EL (cell line): ENCODE measurements at places on chromosomes 3 and 15.

GRCh38 chr3:154718053-154718452, 288.1 kb upstream of the GPR149 start:
- no peak for DNase-seq

DNA sequence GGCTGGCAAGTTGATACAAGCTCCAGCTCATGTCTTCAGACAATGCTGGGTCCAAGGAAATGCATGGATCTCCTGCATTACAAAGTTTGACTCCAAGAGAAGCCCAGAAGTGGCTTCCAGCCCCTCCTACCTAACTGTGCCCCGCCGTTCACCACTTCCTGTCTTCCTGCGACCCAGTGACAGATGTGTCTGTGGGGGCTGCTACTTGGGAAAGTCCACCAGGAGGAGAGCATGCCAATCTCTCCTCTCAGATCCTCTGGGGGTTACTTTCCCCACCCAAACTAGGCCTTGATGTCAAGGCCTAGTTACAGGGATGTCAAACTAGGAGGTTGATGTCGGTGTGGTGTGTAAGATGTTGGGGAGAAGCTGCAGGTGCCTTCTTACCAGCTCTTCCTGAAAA, 133.6 kb upstream of the RASGRP1 start:
- DNase-seq, result no peak

DNA sequence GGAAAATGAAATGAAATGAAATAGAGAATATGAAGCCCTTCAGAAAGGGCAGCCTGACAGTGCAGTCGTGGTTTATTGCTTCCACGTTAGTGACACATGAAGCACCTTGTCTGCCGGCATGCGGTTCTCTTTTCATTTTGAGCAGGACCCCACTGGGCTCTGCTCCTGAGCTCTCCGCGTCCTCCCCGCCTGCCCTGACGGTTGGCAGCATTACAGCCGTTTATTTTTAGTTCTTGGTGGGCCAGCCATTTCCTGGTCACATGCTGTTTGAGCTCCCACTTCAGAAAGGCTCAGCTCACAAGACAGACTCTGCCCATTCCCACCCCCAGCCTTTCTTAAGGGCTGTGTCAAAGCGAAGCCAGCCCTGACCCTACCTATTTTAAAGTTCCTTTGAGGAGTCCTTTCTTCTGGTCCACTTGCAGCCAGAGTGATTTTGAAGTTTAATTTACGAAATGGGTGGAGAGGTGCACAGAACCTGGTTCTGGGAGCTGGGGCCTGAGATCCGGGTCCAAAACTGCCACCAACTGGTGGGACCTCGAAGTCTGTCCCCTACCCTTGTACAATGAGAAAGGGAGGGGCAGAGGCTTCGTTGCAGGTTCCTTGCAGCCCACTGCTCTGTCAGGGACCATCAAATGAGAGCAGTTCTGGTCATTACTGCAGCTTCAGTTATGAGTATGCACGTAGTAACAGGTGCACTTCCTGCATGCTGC, 60.1 kb downstream of the MGLL start:
- no peak for DNase-seq

DNA sequence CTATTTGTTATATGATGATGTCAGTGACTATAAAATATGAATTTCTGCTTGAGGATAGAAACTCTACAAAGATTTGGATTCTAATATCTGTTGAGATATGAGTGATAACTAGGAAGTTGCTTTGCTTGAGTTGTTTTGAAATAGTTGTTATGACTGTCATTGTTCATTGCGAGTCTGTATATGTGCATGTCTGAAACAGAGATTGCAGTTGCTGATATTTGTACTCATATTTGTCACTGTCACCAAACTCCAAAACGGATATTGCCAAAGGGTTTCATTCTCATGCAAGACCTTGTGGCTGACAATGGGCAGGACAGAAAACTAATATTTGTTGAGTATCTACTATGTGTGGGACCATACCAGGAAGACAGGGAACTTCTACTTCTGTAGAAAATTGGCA, 240.2 kb downstream of the CD47 start:
- DNase-seq, result no peak

DNA sequence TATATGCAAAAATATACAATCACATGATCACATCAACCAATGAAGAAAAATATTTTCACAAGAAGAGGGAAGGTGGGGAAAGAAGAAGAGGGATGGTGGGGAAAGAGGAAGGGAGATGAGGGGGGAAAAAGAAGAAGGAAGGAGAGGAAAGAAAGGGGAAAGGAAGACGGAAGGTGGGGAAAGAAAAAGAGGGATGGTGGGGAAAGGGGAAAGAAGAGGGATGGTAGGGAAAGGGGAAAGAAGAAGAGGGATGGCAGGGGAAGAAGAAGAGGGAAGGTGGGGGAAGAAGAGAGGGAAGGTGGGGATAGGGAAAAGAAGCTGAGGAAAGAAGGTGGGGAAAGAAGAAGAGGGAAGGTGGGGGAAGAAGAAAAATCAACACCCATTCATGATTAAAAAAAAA, 3.2 kb upstream of the GOLGB1 start:
- no peak for DNase-seq

DNA sequence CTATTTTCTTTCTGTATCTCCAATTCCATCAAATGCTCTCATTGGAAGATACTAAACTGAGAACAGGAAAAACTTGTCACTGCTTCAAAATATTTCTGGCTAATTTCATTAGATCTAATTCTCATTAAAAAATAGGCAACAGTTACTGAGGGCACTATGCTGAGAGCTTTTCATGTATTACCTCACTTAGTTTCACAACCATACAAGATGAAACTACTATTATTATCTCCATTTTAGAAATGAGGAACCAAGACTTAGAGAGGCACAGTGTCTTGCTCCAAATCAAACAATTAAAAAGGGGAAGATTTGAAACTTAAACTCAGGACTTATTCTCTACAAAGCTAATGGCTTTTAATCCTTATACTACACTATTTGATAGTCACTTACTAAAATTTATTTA, 7.2 kb upstream of the OTOL1 start:
- no peak for DNase-seq

DNA sequence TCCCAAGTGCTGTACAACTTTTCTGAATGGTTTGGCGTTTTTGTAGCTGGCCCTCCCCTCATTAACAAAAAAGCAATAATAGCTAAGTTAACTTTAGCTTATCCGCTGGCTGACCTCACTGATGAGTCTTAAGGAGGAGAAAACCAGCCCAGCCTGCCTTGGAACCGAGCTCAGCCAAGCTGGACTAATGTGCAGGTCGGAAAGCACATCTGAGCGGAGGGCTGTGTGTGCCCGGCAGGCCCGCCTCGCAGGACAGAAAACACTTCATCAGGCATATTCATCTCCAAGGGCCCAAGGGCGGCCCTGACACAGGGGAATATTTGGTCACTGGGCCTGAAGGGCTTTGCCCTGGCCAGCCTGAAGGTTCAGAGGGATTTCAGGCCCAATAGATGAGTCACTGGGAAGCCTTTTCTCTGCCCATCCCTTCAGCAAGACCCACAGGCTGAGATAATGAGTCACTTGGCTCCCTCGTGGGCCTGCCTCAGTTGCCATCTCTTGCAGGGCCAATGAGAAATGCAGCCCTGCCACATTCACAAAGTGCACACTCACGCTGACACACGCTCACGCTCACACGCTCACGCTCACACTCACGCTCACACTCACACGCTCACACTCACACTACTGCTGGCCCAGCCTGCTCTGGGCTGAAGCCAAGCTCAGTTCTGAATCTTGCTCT, 75.1 kb downstream of the SLC12A8 start:
- DNase-seq, result peak; percentile 88

DNA sequence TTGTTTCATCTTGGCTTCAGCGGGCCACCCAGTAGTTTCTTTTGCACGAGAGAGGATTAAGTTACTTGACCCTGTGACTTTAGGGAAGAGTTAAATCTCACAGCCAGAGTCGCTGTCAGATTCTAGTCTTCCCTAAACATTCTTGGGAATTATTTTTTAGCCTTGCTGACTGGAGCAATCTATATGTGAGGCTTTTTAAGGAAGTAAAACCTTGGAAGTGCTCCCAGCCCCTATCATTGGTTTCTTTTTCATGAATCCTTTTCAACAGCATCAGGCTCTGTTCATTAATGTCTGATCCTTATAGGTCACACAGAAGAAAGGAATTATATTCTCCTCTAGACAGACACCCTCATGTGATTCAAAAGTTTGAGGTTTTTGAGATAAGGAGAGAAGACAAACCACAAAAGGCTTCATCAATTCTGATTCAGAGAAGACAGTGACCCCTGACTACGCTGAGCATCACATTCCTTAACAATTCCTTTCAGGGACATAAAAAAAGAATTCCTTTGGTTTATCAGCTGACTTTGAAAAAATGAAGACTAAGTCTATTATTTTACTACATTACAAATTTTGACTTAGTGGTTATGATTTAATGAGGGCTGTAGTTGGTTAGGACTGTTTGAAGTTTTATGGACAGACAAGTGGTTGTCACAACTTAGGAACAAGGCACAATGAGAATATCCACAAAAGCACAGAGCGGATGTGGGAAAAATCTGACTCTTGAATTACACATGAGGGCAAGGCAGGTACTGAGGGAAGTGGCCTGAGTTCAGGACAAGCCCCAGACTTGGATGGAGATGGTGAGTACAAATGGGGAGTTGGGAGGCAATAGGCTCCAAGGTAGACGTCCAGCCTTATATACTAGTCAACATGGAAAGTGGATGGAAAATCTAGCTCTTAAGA, 171.1 kb upstream of the STT3B start:
- peak; percentile 93 for DNase-seq

GRCh38 chr3:60142009-60142408, 1092.2 kb upstream of the CFAP20DC start:
- no peak for DNase-seq

GRCh38 chr15:75646112-75646943, 1.4 kb upstream of the SNX33 start:
- DNase-seq, result no peak

DNA sequence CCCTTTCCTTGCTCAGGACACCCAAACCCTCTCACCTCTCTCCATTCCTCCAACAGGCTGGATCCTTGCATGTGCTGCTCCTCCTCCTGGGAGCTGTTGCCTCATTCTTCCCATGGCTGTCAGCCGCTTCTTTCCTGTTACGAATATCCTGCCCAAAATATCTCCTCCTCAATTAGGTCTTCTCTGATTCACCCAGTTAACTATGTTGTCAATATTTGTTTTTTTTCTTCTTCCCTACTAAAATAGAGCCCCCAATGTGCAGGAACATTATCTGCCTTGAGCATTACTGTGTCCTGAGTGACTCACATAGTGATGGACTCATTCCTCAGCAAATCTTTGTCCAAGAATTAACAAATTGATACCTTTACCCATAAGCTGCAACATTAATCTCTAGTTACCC, 357.2 kb downstream of the CLSTN2 start:
- no peak for DNase-seq

DNA sequence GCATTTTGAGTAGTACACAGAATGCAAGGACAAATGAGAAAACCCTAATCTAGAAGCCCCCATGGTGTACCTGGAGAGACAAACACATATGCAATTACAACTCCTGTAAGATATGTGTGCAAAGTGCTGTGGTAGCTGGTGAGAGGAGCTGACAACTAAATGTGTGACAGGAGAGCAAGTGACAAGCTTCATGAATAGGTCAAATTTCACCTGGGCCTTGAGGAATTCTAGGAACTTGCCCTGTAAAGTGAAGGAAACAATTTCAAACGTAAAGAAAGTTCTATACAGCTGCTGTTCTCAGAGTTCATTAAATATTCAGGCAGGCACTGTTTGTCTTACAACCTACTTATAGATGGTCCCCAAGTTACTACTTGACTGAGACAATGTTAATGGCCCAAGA, 437.0 kb downstream of the TUSC7 start:
- no peak for DNase-seq

DNA sequence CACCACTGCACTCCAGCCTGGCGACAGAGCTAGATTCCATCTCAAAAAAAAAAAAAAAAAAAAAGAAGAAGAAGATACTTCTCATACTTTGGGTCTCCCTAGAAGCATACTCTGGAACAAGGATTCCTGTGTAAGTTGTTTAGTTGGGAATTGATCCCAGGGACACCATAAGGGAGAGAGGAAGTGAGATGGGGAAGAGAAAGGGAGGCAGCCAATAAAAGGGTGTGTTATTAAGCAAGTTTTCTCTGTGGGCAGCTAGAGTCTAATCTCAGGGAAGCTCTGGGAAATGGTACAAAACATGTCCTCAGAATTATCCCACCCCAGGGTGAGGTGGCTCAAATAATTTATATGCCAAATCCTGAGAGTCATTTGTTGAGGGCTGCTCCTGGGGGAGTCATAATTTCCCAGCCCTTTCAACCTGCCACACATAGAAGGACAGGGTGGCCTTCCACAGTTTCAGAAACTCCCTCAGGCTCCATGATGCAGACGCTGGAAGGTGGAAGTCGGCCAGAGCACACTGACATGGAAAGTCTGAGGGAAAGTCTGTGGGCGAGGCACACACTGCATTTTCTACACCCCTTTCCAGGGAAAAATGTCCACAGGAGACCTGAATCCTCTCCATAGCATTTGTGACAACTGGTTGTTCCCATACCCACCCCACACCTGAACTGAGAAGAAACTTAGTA, 86.4 kb upstream of the SLC4A7 start:
- no peak for DNase-seq

DNA sequence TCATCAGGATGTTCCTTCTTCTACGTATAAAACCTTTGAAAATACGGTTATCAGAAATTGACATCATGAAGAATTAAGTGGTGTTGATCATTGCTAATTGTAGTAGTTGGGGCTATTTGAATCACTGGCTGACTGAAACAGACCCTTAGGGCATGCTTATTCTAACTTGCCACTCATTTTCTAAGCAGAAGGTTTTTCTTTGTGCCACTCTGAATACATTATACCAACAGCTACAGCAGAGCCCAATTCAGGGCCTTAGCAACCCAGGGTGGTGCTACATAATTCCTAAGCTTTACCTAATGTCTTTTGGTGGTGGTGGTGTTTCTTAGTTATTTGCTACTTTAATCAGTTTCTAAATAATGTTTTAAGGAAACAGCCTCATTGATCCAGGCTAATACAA, 524.2 kb downstream of the NLGN1 start:
- no peak for DNase-seq

GRCh38 chr15:45449395-45449794, 71.1 kb upstream of the GATM start:
- DNase-seq, result no peak

DNA sequence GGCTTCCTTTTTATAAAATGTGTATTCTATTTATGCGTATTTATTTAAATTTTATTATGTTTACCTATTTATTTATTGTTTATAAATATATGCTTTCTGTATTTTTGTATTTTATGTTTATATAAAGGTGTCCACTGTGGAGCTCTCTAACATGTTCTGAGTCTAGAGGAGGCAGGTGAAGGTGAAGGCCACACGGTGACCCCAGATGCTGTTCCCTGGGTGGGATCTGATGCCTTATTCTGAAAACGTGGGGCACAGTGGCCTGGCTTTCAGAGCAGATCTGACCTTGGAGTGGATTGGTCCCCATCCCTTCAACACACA, 104.7 kb upstream of the SLC7A14 start:
- DNase-seq, result no peak

GRCh38 chr3:134332344-134332743, 41.9 kb downstream of the AMOTL2 start:
- no peak for DNase-seq

DNA sequence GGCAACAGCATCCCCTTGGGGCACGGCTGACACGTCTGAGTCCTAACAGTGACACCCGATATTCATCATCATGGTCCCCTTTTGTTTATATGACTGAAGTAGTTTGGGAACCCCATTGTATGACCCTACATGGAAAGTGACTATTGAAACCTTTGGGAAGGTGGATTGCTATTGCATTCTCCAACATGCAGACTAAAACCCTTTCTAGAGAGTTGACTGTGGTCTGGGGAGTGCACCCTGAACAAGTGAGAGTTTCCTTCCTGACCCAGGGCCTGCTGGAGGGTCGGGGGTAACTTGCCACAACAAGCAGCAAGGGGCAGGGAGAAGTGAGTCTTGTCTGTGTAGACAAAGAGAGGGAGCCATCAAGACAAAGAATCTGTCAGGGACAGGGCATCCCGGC, 54.4 kb downstream of the ISG20 start:
- no peak for DNase-seq
